ENCODE measurements at places on chromosomes 4 and X. TPM values are rescaled to one million over a fixed set of nuclear protein-coding genes. Genes with fewer than 3 reads are reported as not detected.

The BGN gene
- 10.3 TPM for total RNA-seq

- no peak for DNase-seq
Observed at GRCh38 chr4:155042014-155042413, 166.4 kb upstream of the NPY2R start.

- DNase-seq, result no peak
Observed at GRCh38 chr4:15657366-15657765, 2.2 kb upstream of the FBXL5 start.

DNA sequence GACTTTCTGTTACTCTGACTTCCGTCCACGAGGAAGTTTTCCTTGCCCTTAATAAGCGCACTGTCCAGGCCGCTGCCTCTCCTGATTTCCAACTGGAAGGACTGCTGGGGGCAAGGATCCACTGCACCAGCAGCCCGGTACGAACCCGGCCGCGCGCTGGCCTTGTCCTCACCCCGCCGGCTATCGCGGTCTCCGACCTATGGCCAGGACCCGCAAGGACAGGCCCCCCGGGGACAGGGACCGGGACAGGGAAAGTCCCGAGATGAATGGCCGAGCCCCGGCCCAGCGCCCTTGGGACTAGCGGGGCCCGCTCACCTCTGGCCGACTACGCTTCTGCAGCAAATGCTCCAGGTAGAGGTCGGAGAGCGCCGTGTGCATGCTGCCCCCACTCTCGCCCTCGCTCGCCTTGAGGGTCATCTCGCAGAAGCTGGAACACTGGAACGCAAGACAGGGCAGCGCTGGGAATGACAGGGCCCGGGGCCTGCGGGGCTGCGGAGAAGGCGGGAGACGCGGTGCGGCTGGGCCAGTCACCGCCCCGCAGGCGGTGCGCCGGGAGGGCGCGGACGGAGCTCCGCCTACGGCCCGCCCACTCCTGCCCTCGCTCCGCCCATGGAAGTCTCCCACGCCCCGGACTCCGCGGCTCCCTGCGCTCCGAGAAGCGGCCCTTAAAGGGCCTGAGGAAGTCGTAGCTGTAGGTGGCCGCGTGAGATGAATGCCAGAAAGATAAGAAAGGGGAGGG lies at the start of gene MPP1:
TSS of gene MPP1 (minus strand) at position 529 of the 739 bp plus-strand sequence. CDS start at position 417, 112 bp downstream.
- DNase-seq, result no peak

The ESX1 gene
- not detected for total RNA-seq

The ATP2B3 gene
- total RNA-seq, result not detected

- no peak for DNase-seq
Observed at GRCh38 chr4:114386637-114387233, 211.9 kb upstream of the UGT8 start.

- DNase-seq, result no peak
Observed at GRCh38 chr4:140256335-140256734, 102.4 kb upstream of the MAML3 start.

- DNase-seq, result no peak
Observed at GRCh38 chrX:51148848-51149247, 183.8 kb upstream of the NUDT10 start.

DNA sequence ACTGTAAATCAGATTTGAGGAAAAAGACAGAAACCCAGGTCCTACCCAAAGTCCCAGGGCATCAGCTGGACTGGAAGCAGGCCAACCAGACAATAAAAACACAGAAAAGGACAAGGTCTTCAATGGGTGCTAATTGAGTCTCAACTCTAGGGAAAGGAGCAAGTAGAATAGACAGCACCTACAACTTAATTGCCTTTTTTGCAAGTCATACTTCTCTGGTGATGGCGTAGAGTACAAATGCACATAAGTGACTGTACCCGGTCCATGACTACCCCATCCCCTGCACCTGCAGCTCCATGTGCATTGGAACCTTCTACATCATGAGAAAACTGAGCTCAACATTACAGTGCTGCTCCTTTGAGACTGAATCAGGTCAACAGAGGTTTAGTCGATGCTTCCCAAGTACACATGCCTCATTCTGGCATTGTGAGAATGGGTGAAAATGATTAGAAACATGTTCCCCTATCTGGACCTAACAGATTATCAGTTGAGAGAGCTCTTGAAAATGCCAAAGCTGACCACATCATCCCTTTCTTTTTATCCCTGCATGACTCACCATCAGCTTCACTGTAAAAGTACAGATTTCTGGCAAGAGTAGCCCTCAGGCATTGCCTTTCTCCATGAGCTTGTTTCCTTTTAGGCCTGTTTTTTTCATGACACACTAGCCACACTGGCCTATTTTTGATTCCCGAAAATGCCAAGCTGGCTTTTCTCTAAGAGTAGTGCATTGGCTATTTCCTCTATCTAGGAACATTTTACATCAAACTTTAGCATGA lies 298.3 kb downstream of the HS3ST1 start:
- no peak for DNase-seq

- no peak for DNase-seq
Observed at GRCh38 chrX:28609003-28609402, 21.8 kb downstream of the IL1RAPL1 start.

The ARMCX1 gene
- 18.3 TPM for total RNA-seq

GRCh38 chrX:149527705-149528104 lies 13.1 kb upstream of the EOLA1 start:
- no peak for DNase-seq

GRCh38 chr4:4225915-4226605 lies 669 bp downstream of the OTOP1 start:
- no peak for DNase-seq

The CFP gene
- total RNA-seq, result not detected

DNA sequence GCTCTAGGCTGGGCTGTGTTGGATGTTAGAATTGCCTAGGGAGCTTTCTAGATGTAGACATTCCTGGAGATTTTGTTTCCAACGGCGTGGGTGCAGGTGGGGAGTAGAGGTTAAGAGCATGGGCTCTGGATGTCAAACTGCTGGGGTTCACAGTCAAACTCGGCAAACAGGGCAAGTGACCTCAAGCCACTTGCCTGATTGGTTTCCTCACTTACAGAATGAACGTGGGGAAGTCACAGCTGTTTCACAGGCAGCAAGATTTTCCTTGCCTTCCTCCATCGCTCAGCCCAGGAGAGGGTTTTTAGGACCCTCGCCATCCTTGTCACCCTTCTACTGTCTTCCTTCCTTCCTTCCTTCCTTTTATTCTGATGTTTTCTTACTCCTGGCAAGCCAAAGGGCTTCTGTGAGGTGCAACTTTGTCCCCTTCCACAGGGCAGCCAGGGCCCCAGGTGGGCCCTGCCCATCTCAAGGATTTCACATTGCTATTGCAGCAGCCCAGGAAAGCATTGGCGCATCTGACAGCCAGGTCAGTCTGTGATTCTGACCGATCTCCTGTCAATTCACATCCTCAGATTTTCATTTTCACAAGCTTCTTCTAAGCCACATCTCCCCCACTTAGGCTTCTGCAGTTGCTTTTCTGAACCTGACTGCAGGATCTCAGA lies 7.0 kb downstream of the RTL5 start:
- DNase-seq, result no peak

DNA sequence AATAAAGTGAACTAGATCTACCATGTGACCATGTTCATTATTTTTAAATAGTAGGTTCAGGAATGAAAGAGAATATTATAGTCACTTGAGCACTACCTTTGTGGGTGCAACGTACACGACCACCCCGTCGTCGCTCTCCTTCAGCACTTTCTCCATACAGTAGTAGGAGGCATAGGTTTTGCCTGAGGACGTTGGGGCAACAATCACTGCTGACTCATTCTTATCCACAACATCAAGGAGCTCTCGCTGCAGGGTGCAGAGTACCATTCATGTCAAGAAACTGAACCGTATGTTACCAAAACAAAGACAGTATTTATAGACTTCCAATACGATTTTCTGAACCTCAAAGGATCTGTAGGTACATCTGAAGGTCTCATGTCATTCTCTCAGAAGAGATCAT lies 44.7 kb downstream of the DDX60 start:
- DNase-seq, result no peak

GRCh38 chr4:22969287-22969896 lies 276.7 kb downstream of the GBA3 start:
- no peak for DNase-seq

- no peak for DNase-seq
Observed at GRCh38 chr4:137076908-137077307, 455.4 kb downstream of the PCDH18 start.

The AKAP14 gene
- not detected for total RNA-seq

- DNase-seq, result no peak
Observed at GRCh38 chrX:66200855-66201795, 37.1 kb downstream of the HEPH start.

The IQSEC2 gene
- 7.2 TPM for total RNA-seq

GRCh38 chr4:110119337-110119736 lies 79.1 kb downstream of the ELOVL6 start:
- DNase-seq, result no peak

- DNase-seq, result no peak
Observed at GRCh38 chrX:104309169-104309568, 54.4 kb upstream of the ESX1 start.

DNA sequence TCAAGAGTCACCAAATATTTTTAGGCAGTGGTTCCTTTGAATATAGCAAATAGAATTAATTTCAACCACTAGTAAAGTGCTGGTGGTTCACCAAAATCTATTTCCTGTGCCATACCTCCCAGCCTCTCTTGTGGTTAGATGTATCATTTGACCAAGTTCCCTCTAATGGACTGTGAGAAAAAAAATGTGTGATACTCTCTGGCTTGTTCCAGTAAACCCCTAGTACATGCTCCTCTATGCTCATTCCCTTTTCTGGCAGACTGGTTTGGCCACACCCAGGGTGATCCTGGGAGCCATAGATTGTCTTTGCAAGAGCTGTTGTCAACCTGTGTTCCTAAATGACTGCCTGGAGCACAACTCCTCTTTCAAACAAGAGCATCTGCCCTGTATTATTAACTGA lies 109.5 kb downstream of the FRAS1 start:
- DNase-seq, result no peak

The AGTR2 gene
- total RNA-seq, result 0.33 TPM

The PCDH11X gene
- total RNA-seq, result not detected

DNA sequence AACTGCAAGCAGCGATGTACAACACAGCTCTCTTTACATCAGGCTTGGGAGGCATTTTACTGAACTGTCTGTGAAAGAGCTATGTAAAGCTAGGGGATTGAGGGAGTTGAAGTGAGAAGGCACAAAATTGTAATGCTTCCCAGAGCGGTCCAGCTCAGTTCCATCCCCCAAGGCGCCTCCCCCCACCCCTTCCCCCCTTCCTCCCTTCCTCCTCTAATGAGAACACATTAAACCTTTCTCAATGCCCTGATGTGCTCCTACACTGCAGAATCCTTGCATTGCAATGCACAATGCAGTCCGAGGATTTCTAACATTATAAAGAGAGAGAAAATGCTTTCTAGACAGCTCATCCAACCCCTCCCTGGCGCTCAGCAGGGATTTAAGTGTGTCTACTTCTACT lies 73.9 kb downstream of the CXXC4 start:
- no peak for DNase-seq

GRCh38 chr4:122246551-122246950 lies 94.4 kb downstream of the BLTP1 start:
- DNase-seq, result no peak

- DNase-seq, result no peak
Observed at GRCh38 chrX:7283741-7284140, 135.8 kb upstream of the PUDP start.

- DNase-seq, result no peak
Observed at GRCh38 chrX:12089740-12090139, 48.5 kb upstream of the FRMPD4 start.

The CT45A3 gene
- not detected for total RNA-seq

- DNase-seq, result no peak
Observed at GRCh38 chr4:25972984-25973745, 59.1 kb downstream of the SMIM20 start.

The CLCN4 gene
- total RNA-seq, result 6.8 TPM
